H4 (cell line): ENCODE measurements at places on chromosomes 11 and 22. TPM values are rescaled to one million over a fixed set of nuclear protein-coding genes. Genes with fewer than 3 reads are reported as not detected.

DNA sequence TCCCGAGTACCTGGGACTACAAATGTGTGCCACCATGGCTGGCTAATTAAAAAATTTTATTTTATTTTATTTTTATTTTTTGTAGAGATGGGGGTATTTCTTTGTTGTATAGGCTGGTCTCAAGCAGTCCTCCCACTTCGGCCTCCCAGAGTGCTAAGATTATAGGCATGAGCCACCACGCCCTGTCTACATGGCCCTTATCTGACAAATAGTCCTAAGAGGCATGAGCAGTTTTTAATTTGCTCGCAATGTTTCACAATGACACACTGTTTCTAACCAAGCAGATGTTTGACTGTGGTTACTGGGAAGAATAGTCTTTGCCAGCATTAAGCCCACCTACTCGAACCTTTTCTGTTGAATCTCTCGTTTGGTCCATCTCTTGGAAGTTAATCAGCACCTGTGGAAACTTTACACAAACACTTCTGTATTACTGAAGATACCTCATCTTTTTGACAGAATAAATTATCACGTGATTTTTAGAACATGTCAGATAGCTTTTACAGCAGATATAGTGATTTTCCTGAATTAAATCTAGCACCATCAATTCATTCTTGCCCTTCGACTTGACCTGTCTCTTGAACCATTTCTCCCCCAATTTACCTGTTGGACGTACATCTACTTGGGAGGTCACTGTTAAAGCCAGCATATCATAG lies 71.4 kb downstream of the MTMR3 start:
- DNase-seq: no peak

DNA sequence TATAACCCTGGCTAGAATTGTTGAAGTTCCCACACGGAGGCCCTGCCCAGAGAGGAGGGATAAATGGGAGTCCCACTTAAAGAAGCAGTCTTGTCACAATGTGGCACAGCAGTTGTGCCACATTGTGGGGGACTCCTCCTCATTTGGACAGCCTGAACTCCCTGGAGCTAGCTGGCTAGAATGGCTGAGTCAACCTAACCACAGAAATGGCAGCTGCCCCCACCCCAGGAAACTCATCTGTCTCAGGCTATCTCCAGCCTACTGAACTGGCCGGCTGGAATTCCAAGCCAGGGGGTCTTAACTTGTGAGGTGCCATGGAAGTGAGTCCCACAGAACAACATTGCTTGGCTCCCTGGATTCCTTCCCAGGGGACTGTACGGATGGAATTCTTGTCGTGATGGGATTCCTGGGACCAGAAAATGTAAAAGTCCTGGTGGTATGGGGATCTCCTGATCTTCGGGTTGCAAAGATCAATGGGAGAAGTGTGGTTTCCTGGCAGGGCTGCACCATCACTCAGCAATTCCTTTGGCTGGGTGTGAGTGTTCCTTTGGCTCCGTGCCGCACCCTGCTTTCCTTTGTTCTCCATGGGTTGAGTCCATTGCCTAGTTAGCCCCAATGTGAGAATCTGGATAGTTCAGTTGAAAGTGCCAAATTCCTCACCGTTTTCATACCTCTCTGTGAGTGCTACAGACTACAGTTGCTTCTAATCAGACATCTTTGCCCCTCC lies 791.2 kb upstream of the FAT3 start:
- peak; percentile 21 for DNase-seq

- no peak for DNase-seq
Observed at GRCh38 chr11:126502982-126503381, 147.5 kb downstream of the ST3GAL4 start.

- DNase-seq: no peak
Observed at GRCh38 chr22:19622061-19622441, 92.3 kb upstream of the SEPTIN5 start.

DNA sequence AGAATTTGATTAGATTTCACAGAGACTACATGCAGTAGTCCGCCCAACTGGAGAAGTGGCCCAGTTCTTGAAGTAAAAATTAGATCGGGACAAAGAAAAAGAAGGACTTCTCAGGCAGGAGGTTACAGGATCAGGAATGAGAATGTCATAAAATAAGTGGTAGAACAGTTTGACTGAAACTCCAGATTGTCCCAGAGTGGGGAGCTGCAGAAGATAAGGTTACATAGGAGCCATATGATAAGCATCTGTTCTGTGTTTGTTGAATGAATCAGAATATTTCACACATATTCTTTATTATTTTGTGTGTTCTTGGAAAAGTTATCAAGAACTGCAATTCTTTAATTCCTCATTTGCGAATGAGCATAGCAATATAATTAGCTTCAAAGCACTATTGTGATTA lies 210.6 kb downstream of the AASDHPPT start:
- DNase-seq: no peak

Gene EHF
- total RNA-seq: not detected in 2 replicates

Gene PLEKHB1
- 0.10 TPM in 1 of 2 replicates, not detected in the other for total RNA-seq
